ENCODE measurements at places on chromosomes 3 and 15.

- H3K36me3 ChIP-seq = peaks cover 20% of the 10 kb centered on the region
- no peak for DNase-seq
- no peaks in the 10 kb centered on the region for H3K27me3 ChIP-seq
- peaks cover 16% of the 10 kb centered on the region for H3K4me1 ChIP-seq
These were observed 41.4 kb downstream of the SUMF1 start for GRCh38 chr3:4425707-4426106.

- no peak for DNase-seq
- no peak overlapping the region for H3K4me3 ChIP-seq
- H3K4me1 ChIP-seq = peaks cover 20% of the 10 kb centered on the region
- H3K36me3 ChIP-seq = peaks cover 15% of the 10 kb centered on the region
These were observed 39.7 kb downstream of the ARHGEF3 start for GRCh38 chr3:56761887-56762651.

DNA sequence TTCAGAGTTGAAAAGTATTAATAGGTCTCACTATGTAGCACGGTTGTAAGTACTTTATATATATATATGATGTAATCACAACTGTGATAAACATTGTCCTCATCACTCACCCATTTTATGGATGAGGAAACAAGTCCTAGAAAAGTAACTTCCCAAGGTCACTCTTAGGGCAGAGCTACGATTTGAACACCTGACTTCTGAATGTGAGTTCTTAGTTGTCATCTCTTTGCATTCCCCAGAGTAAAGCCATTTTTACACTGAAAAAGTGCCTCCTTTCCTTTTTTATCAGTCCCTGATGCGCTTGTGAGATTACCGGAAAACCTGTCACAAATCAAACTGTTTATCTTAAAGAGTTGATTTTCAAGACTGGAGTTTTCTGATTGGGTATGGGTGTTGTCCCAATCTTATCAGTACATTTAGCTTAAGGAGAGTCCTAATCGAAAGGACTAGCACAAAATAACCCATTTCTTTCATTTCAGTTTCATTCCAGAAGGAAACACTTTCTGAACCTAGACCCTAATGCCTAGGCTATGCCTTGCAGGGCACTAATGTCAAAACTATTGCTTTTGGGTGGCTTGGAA lies 2.3 kb upstream of the EDEM1 start:
- H3K4me3 ChIP-seq = no peak overlapping the region
- peaks cover 30% of the 10 kb centered on the region for H3K4me1 ChIP-seq
- H3K27ac ChIP-seq = no peak overlapping the region
- no peaks in the 10 kb centered on the region for H3K27me3 ChIP-seq
- no peak for DNase-seq

GRCh38 chr3:129317014-129317771 lies 38.5 kb downstream of the HMCES start:
- peaks cover 12% of the 10 kb centered on the region for H3K27me3 ChIP-seq
- no peak overlapping the region for H3K27ac ChIP-seq
- DNase-seq = no peak

DNA sequence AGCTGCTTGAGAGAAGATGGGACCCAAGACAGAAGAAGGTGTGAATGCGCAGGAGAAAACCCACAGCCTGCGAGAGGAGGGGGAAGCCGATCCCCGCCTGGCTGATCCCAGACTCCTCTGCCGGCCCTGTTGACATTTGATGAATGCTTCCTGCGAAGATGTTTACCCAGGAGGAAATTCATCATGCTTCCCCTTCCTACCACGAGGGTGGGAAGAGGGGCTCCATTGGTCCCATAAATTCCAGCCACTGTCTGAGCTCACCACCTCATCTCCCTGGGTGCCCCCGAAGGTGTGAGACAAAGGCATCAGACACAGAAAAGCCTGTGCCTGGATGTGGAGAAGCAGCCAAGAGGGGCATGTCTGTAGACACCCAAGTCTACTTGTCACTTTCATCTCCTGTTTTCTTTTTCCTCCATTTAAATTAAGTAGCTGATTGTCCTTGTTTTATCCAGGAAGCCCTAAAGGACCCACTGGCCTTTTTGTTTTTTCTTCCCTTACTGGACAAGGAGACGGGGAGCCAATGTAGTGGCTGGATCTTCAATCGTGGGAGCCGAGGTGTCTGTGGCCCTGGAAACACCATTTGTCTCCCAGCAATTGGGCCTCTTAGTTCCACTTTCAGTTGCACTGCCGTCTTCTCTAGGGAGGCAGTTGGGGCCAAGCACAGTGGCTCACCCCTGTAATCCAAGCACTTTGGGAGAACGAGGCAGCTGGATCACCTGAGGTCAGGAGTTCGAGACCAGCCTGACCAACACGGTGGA lies 95.3 kb upstream of the HES1 start:
- peaks cover 18% of the 10 kb centered on the region for H3K4me1 ChIP-seq
- no peaks in the 10 kb centered on the region for H3K36me3 ChIP-seq
- no peak overlapping the region for H3K27ac ChIP-seq
- H3K4me3 ChIP-seq = peak overlapping the region; percentile 11
- DNase-seq = no peak

DNA sequence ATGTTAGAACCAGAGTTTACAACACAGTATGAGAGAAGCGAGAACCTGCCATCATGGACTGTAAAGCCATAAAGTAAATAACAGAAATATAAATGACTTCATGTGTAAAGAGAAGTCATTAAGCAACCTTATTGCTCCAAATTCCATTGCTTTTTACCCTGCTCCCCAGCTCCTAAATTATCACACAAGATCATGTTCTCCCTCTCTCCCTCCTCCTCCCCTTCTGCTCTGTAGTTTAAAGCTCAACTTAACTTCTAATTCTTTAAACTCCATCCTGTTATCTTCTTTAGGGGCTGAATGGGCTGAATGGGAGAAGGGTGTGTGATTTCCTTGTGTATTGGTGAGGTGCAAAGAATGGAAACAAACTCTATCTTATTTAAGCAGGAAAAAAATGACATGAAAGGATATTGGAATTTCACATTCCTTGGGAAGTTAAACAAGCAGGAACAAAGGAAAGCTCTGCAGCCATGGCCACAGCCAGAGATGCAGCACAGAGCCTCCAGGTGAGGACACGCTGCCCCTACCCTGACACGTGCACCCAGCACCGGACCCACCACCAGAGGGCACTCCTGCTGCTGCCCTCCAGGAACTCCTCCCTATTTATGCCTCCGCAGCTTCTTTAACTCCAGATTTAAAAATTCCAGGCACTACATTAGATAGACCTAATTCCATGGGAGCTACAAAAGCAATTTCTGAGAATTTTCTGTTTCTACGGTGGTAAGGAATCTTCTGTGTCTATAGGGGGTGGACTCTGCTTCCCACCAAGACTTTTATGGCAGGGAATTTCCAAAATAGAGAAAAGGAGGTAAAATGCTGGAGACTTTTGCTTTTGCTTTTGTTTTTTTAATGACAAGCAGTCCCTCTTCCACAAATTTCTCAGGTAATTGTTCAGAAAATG lies 76.9 kb upstream of the ABI3BP start:
- no peaks in the 10 kb centered on the region for H3K36me3 ChIP-seq
- H3K4me1 ChIP-seq = peaks cover 2% of the 10 kb centered on the region
- peaks cover 6% of the 10 kb centered on the region for H3K27me3 ChIP-seq
- no peak overlapping the region for H3K4me3 ChIP-seq

DNA sequence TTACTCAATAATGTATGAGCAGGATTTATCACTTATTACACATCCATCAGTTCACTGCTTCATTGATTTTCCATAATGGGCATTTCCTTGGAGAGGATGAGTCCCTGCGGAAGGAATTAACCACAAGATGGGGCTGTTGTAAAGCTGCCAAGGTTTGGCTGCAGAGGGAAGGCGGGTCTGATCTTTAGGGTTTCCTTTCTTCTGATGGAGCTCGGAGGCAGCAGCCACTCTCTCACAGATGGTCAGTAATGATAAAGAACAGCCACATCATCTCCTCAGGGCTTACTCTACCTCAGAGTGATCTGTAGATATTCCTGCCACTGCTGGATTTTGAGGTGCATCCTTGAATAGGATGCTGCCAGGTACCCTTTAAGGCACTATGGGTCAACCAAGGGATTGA lies 115.2 kb downstream of the USP13 start:
- H3K27ac ChIP-seq = no peak overlapping the region
- no peaks in the 10 kb centered on the region for H3K4me1 ChIP-seq
- H3K36me3 ChIP-seq = peaks cover 39% of the 10 kb centered on the region
- no peaks in the 10 kb centered on the region for H3K27me3 ChIP-seq

GRCh38 chr3:171718493-171719185 lies 91.6 kb downstream of the PLD1 start:
- no peaks in the 10 kb centered on the region for H3K4me1 ChIP-seq
- H3K27me3 ChIP-seq = peaks cover 1% of the 10 kb centered on the region
- no peak for DNase-seq
- no peaks in the 10 kb centered on the region for H3K36me3 ChIP-seq

DNA sequence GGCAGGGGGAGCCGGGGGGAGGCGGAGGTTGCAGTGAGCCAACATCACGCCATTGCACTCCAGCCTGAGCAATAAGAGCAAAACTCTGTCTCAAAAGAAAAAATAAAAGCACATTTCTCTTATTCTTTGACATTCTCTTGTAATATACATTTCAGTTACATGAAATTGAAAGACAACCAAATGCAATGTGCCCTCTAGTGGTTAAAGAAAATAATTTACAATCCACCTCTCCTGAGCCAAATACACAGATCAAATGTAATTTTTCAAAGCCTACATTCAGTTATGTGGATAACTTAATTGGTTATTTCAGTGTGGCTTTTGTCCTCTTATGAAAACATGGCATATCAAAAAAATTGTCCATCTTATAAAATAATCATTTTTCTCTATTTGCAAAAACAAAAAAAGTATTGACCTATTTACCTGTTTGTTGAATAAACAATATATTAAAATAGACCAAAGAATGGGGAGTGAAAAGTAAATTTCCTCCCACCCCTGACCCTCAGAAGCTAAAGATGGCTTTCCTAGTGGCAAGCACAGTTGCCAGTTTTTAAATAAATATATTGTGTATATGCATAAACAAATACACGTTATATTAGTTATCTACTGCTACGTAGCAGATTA lies 14.2 kb upstream of the U2SURP start:
- peaks cover 5% of the 10 kb centered on the region for H3K4me1 ChIP-seq
- H3K36me3 ChIP-seq = no peaks in the 10 kb centered on the region
- no peak for DNase-seq
- peaks cover 10% of the 10 kb centered on the region for H3K27me3 ChIP-seq
- H3K27ac ChIP-seq = no peak overlapping the region

GRCh38 chr3:163587342-163587741 lies 1491.0 kb downstream of the SI start:
- H3K4me3 ChIP-seq = no peak overlapping the region
- no peak for DNase-seq
- no peaks in the 10 kb centered on the region for H3K4me1 ChIP-seq
- no peaks in the 10 kb centered on the region for H3K27me3 ChIP-seq

DNA sequence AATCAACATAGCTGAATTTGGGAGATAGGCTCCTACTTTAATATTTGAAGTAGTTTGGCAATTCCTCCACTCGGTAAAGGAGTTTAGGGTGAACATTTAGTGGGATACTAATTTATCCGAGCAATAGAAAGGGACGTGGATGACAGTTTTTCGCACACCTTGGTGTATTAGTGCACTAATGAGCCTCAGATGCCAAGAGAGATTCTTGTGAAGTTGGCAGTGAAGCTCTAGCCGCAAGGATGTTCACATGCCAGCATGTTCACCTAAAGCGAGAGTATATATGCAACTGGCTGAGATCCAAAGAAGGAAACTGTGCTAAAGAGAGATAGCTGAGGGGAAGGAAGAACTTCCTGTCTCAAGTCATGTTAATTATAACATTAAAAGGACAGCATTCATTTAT lies 58.5 kb downstream of the TGFBR2 start:
- no peaks in the 10 kb centered on the region for H3K27me3 ChIP-seq
- peaks cover 31% of the 10 kb centered on the region for H3K36me3 ChIP-seq
- H3K4me3 ChIP-seq = no peak overlapping the region
- H3K4me1 ChIP-seq = peaks cover 34% of the 10 kb centered on the region

DNA sequence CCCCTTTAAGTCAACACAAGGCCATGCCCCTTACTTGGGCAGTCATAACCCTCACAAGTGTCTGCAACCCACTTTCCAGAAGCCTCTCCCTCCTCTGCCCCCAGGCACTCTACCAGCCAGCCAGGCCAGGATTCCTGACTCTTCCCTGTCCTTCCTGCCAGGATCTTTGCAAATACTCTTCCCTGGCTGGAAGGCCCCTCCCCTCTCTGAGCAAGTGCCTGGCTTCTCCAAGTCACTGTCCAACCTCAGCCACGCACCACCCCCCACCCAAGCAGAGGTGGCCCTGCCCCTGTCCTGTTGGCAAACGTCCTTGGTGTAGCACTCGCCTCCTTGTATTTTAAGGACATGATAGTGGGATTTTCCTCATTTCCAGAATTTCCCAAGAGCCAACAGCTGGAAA lies 54.7 kb upstream of the USP3 start:
- H3K4me1 ChIP-seq = peaks cover 4% of the 10 kb centered on the region
- no peak for DNase-seq
- no peak overlapping the region for H3K4me3 ChIP-seq
- no peak overlapping the region for H3K27ac ChIP-seq
- H3K27me3 ChIP-seq = no peaks in the 10 kb centered on the region
- no peaks in the 10 kb centered on the region for H3K36me3 ChIP-seq

DNA sequence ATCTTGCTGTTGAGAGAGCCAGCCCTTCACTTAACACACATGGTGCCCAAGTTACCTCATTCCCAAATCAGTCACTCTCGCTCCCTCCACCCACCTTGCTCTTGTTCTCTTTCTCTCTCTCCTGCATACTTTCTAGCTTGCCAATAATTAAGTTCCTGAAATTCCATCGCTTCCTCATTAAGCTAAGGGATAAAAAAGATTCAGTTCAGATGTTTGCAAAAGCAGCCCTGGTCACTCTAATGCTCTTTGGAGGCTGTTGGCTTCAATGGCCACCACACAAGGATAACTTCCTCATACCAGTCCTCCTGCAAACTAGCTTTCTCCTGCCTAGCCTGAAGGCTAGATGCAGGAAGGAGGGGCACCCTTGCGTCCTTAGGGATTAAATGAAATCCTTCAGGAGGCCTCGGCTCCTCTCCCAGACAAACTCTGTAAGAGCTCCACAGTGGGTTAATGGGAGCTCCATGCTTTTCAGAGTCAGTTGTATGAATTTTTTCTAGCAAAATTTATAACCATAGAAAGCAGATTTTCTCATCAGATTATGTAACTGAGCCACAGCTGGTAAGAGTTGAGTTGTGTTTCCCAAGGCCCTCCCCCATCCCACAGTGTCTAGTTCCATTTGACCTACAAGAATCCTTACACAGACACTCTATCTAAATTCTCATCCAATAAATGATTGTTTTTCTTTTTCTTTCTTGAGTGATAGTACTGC lies 176.6 kb upstream of the TRIM42 start:
- H3K27ac ChIP-seq = no peak overlapping the region
- no peaks in the 10 kb centered on the region for H3K36me3 ChIP-seq
- H3K4me3 ChIP-seq = no peak overlapping the region
- H3K4me1 ChIP-seq = no peaks in the 10 kb centered on the region

- H3K4me1 ChIP-seq = peaks cover 5% of the 10 kb centered on the region
- no peak overlapping the region for H3K27ac ChIP-seq
- H3K27me3 ChIP-seq = peaks cover 1% of the 10 kb centered on the region
- no peak for DNase-seq
These were observed 125.8 kb downstream of the P2RY1 start for GRCh38 chr3:152960684-152961083.

GRCh38 chr15:65408324-65409035 lies 14.3 kb downstream of the IGDCC4 start:
- peaks cover 19% of the 10 kb centered on the region for H3K4me1 ChIP-seq
- peaks cover 18% of the 10 kb centered on the region for H3K27me3 ChIP-seq
- H3K4me3 ChIP-seq = no peak overlapping the region
- no peak overlapping the region for H3K27ac ChIP-seq
